ENCODE measurements at places on chromosomes 3 and 15.

DNA sequence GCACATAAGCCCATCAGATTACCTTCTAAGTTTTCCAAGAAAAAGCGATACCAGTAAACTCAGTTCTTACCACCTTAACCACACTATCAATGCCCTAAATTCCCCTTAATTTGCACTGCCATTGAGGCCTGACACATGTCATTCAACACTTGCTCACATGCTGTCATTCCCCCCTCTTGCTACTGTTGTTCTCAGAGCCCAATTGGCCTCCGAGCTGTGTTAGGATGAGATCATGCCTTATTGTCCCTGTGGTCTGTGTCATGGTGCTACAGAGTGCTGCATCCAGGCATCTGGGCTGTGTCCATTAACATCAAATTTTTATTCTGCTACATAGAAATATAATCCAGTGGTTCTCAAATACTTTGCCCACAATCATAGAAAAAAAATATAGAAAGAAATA lies 213.6 kb downstream of the SSR3 start:
- no peak for DNase-seq

DNA sequence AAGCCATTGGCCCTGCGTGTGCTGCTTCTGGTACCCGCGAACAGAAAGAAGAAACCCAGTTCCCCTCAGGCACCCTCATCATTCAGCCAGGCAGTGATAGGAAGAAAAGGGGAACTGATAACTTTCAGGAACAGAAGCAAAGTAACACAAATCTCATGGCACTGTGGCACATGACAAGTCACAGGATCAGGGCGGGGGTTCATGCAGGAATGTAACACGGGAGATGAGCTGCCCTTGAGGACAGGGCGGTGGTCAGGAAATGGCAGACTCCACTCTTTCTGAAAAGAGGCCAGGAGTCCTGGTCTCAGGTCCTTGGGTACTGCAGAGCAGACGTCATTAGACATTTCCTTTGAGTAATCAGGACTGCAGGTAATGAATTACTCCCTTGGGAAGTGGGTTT lies 95.5 kb downstream of the CCNL1 start:
- no peak for DNase-seq

- peak; percentile 31 for DNase-seq
Observed at GRCh38 chr15:80242132-80242769, 9.8 kb downstream of the CTXND1 start.

DNA sequence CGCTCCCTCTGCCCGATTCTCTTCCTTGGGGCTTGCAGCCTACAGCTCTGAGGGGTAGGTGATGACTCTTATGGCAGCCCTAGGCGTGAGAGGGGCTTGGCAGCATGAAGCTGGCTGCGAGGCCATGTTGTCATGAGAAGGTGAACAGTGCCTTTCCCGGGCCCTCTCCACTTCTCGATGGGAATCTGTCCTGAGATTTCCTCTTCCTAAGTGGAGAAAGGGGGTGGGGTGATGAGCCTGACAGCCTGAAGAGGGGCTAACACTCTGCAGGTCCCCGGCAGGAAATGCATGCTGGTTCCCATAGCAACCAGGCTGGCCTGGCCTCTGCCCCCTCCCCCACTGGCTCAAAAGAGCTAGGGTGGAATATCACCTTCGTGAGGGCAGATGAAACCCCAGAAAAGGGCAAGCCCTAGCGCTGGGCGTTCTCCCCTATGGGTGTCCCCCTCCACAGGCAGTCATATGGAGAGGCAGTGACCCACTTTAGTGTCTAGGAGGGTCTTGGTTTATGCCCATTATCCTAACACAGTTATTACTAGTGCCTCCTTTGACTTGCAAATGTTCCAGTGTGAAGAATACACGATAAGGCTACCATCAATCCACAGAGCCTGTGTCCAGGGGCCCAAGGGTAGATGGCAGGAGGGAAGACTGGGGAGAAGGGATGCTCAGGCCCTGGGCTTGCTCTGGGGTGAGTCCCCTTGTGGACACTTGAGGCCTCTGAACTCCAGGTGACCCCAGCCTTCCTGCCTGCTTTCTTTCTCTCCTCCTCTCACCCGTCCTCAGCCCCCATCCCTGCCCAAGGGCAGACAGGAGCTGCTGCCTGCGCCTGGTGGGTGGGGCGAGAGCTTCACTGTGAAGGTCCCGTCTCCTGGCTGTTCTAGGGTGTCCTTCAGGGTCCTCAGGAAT lies 13.2 kb downstream of the EPHB3 start:
- no peak for DNase-seq

GRCh38 chr15:78103406-78104118 lies 11.2 kb downstream of the SH2D7 start:
- no peak for DNase-seq

- DNase-seq: peak; percentile 23
Observed at GRCh38 chr3:15527031-15527459, 5.5 kb upstream of the COLQ start.
